Stimulated activated CD8-positive, alpha-beta memory T cell treated with anti-CD3 and anti-CD28 coated beads, Interleukin-15, amount 100 ng/mL, for 4 hours (primary cell): ENCODE measurements at places on chromosomes 4 and X.

DNA sequence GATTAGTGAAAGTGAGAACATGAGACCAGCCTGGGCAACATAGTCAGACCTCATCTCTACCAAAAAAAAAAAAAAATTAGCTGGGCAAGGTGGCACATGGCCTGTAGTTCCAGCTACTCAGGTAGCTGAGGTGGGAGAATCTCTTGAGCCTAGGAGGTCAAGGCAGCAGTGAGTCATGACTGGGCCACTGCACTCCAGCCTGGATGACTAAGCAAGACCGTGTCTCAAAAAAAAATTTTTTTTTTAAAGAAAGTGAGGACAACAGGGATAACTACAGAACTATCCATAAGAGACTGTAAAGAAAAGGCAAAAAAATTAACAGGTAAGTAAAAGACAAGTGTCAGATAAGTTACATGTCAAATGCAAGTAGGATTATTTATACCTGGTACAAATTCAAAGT is 13.5 kb upstream of the SPP1 start:
- no peak for DNase-seq

- DNase-seq = no peak
Measured at GRCh38 chr4:129350834-129351721, 255.1 kb downstream of the C4orf33 start.

DNA sequence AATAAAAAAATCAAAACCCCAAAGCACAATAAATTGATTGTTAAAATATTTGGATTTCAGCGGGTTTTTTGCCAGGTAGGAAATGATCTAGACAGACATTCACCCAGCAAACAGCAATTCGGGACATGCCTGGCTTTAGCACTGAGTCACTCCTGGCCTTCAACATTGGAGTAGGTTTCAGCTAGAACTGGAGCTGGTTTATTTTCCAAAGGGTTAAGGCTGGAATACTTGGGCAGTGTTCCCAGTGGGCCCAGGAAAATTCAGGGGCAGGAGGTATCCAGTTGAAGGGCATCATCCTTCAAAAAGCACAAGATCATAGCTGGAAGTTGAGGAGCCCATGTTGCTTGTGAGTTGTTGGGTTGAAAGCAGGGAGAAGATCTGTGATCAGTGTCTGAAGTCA is 41.0 kb downstream of the TXLNG start:
- DNase-seq = no peak

DNA sequence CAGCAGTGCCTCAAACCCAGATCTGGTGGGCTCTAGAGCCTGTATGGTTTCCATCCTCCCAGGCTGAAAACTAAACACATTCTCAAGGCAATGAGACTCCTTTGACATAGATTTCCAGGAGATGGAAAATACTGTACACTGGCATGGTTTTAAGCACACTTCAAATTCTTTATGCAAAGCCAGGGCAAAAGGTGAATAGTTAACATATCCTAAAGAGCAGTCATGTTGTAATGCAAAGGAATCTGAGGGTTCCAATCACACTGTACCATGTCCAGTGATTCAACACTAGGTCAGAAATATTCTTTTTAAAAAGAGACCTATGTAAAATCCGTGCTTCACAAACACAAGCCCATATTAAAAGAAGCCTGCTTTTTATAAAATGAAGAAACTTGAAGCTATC is 195.3 kb downstream of the QDPR start:
- DNase-seq = no peak

- DNase-seq = no peak
Measured at GRCh38 chrX:150935467-150935866, 37.0 kb upstream of the CD99L2 start.

- DNase-seq = no peak
Measured at GRCh38 chr4:85760511-85760910, 285.6 kb downstream of the ARHGAP24 start.

DNA sequence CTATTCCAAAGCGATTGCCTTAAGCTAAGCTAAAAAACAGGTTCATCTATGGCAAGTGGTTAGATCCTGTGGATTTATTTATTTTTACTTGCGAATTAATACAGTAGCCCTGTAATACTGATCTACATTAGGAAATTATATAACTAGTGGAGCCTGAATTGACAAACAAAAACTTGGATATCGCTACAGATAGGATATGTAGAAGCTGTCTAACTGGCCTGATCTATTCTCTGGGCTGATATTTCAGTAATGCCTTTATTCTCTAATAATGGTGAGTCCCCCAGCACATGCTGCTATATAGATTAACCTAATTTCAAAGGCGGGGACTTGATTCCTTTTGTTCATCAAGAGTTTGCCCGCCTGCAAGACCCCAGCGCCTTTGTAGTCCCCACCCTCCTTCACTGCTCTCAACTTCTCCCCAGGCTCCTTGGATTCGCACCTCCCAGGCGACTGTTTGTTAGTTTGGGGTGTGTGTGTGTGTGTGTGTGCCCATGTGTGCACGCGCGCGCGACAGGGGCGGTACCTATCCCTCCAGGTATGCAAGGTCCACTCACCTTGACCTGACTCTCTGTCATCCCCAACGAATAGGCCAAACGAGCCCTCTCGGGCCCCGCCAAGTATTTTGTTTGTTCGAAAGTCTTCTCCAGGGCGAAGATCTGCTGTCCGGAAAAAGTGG is 3.8 kb downstream of the NKX6-1 start:
- DNase-seq = no peak

DNA sequence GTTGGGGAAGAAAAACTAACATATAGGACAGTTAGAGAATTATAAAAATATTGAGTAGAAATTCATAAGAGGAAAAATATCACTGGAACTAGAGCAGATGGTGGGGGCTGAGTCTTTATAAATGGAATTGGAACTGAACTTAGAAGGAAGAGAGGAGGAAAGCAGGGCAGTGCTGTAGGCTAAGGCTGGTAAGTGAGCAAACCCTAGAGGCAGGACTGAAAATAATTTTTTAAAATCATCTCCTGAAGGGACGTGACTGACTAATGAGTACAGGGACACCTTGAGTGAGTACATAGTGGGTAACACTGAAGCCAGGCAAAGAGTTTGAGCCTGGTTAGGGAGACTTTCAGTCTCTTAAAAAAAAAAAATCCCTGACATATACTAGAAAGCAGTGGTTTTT is 63.3 kb downstream of the GALNT7 start:
- DNase-seq = no peak

- no peak for DNase-seq
Measured at GRCh38 chrX:73262991-73263390, 48.3 kb upstream of the NAP1L2 start.

DNA sequence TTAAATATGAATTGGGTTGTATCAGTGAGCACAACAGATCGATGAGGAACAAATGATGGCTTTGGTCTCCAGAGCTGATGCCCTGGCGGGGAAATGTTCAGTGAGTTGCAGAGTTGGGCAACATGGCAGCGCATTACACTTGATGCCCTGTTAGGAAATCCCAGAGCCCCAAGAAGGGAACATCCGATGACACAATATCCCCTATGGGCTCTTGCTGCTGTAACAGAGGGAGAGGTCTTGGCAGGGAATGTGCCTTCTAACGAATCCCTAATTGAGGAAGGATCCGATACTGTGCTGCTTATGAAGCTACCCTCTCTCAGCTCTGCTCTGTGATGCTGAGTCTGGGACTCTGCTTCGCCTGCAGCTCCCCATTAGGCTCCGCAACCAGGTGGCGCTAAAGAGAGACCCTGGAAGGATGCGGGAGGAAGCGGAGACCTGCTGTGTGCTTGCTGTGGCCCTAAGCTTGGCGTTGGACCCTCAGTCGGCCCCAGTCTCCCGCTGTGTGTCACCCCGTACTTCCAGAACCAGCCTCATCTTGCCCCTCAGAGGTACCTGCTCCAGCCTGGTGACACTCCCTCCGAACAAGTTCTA is 38.9 kb downstream of the PDHA1 start:
- no peak for DNase-seq

- no peak for DNase-seq
Measured at GRCh38 chr4:47071901-47072341, 40.6 kb downstream of the GABRB1 start.

- no peak for DNase-seq
Measured at GRCh38 chr4:94302191-94302590, 40.4 kb downstream of the HPGDS start.
